ENCODE measurements at places on chromosomes 2 and 18.
A peak's percentile ranks its signal among the peaks of the same experiment; 100 is the strongest.

- no peak for DNase-seq
Measured at GRCh38 chr2:11559066-11559785, 25.4 kb downstream of the GREB1 start.

DNA sequence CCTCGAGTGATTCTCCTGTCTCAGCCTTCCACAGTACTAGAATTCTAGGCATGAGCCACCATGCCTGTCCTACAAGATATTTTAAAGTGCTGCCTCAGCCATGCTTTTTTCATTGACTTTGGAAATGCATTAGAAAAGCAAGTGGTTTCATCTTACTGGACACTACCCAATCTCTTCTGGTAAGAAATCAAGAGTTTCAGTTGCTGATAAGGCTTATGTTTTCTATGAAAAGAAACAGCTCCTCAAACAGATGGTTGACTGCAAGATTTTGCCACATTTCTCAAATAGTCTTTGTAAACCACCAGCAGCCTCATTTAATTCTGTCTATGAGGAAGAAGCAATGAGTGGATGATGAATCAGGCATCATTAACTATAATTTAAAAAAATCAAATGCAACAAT is 264.5 kb upstream of the LRP1B start:
- DNase-seq: no peak

GRCh38 chr18:49335677-49336076 is 124.8 kb downstream of the DYM start:
- no peak for DNase-seq

DNA sequence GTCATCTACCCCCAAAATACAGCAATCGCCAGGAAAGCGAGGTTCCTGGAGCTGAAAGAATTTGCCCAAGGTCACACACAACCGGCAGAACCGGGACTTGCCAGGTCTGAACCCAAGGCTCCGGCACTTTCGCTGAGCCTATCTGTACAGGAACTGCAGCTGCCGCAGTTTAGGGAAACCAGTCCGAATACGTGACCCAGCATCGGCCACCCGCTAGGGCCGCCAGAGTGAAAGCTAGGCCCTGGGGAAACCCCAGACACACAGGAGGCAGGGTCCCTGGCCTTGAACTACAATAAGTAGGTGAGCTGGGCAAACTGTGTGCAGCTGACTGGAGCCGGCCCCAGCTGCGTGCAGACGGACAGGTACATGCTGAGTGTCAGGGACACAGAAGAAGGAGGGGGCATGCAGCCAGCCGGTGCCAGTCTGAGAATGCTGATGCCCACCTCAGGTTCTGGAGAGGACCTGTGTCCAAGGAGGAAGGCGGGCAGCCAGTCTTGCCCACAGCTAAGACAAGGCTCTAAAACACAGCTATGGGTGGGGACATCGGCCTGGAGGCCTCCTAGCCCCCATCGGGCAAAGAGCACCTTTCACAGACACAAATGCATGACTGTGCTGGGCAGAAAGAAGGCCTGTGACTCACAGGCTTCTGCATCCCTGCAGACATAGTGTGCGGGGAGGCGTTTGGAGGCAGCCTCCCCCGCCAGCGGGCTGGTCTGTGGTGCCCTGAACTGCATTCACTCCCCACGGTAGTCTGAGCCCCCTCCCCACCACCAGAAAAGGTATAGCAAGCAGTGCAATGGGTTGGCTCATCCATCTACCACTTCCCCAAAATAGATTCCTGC is 107.4 kb upstream of the ID2 start:
- DNase-seq: no peak

- peak; percentile 4 for DNase-seq
Measured at GRCh38 chr2:58428096-58429013, 187.2 kb upstream of the FANCL start.

- DNase-seq: no peak
Measured at GRCh38 chr2:30971231-30972025, 164.2 kb upstream of the CAPN13 start.

DNA sequence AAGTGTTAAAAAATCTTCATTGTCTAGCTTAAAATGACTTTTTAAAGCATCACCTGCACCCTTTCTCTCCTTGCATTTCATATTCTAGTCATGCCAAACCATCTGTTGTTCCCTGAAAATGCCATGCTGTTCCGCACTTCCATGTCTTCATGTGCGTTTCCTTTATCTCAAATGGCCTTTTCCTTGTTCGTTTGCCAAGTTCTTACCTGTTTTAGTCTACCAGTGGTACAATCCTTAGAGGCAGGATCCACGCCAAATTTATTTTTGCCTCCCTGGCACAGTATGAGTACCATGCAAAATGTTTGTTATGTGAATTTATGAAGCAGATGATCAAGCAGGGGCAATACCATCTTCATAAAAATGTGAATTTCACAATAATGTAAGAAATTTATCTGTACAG is 37.0 kb downstream of the TMEFF2 start:
- no peak for DNase-seq

- DNase-seq: peak; percentile 38
Measured at GRCh38 chr2:56465491-56465890, 281.7 kb downstream of the CCDC85A start.

DNA sequence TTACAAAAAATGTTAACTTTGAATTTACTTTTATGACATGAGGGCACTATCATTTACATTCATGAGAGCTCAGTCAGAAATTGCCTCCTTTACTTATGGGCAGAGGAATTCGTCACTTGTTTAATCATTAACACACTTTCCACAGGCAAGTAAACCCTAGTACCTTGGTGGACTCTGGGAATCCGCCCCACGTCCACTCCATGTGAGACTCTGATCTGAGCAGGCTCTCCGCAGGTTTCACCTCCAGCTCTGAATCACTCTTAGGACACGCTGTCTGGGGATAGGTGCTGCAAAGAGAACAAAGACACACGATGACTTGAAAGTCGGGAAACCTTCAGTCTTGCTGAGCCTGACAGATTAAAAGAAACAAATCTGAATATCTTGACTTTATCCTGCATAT is 73.6 kb downstream of the LPIN2 start:
- no peak for DNase-seq

GRCh38 chr18:61679836-61680235 is 213.0 kb downstream of the RNF152 start:
- no peak for DNase-seq

GRCh38 chr2:133718688-133719201 is 150.5 kb upstream of the NCKAP5 start:
- DNase-seq: peak; percentile 72

- no peak for DNase-seq
Measured at GRCh38 chr2:201996006-201996405, 37.6 kb upstream of the FZD7 start.

DNA sequence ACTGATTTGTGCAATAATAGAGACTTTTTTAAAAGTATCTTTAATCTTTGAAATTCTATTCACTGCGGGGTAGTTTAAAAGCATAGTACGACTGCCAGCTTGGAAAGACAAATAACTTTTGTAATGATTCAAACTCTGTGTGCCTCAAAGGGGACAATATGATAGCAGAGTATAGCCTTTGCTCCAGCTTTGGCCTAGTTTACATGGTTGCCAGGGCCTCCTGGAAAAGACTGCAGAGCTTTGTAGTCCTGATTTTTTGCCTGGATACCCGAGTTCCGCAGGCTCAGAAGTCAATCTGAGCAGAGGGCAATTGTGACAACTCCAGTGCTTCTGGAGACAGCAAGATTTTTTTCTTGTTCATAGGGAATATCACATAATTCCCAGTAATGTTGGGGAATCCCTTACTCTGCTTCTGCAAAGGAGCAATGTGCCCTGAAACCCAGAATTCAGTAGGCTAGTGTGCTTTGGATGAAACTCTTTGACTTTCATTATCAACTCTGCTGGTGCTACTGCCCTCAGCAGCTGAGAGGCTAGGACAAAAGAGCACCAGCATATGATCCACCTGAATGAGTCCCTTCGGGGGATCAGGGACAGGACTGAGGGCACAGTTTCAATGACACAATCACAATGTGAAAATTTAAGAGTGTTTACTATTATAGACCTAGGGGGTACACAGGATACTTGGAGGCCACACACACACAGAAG is 768.1 kb downstream of the TMEM182 start:
- no peak for DNase-seq

DNA sequence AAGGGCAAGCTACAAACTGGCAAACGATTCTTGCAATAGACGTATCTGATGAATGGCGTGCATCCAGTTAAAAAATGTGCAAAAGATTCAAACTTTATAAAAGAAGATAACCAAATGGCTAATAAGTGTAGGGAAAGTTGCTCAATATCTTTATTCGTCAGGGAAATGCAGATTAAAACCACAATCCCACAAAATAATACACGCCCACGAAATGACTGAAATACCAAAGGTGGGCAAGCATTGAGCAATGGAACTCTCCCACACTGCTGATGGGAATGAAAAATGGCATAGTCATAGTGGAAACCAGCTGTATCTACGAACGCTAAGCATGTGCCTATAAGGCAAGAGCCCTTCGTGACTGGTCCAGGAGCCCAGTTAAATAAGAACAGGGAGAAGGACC is 168.6 kb upstream of the SIX2 start:
- DNase-seq: peak; percentile 99

GRCh38 chr2:234694244-234695013 is 197.5 kb upstream of the ARL4C start:
- DNase-seq: peak; percentile 84

DNA sequence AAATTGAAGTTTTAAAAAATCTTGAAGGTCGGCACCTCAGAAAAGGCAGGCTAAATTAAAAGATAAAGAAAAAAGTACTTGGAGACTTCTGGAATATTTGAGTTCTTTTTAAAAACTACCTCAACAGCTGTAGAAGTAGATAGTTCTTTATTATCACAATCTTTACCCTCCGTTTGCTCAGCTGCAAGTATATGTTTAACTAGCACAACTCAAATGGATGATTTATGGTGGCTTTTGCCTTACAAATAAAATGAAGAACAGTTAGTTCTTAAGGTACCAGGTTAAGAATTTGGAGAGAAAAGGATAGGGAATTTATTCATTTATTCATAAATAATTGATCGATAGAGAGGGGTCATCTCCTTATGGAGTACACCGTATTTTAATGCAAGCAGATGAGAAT is 237.6 kb upstream of the FOSL2 start:
- no peak for DNase-seq

DNA sequence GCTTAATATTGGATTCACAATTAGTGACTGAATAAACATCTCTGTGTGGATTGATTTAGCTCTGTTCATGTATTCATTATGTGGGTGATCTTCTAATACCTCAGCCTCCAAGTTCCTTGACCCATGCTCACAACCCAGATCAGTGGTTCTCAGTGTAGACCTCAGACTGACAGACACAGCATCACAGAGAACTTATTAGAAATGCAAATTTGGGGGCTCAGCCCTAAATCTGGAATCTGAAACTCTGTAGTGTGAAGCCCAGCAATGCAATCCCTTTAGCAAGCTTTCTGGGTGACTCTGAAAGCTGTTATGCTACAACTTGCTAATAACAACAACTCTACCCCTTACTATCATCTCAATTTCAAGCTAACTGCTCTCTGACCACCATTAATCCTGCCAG is 273.1 kb upstream of the FANCL start:
- DNase-seq: no peak

DNA sequence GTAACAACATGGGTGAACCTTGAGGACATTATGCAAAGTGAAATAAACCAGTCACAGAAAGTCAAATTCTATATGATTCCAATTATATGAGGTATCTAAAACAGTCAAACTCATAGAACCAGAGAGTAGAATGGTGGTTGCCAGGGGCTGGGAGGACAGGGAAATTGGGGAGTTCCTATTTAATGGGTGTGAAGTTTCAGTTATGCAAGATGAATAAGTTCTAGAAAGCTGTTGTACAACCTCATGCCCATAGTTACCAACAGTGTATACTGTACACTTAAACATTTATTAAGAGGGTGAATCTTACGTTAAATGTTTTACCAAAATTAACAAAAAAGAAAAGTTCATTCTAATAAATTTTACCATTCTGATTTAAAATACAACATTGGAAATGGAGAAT is 92.7 kb upstream of the WDSUB1 start:
- no peak for DNase-seq

DNA sequence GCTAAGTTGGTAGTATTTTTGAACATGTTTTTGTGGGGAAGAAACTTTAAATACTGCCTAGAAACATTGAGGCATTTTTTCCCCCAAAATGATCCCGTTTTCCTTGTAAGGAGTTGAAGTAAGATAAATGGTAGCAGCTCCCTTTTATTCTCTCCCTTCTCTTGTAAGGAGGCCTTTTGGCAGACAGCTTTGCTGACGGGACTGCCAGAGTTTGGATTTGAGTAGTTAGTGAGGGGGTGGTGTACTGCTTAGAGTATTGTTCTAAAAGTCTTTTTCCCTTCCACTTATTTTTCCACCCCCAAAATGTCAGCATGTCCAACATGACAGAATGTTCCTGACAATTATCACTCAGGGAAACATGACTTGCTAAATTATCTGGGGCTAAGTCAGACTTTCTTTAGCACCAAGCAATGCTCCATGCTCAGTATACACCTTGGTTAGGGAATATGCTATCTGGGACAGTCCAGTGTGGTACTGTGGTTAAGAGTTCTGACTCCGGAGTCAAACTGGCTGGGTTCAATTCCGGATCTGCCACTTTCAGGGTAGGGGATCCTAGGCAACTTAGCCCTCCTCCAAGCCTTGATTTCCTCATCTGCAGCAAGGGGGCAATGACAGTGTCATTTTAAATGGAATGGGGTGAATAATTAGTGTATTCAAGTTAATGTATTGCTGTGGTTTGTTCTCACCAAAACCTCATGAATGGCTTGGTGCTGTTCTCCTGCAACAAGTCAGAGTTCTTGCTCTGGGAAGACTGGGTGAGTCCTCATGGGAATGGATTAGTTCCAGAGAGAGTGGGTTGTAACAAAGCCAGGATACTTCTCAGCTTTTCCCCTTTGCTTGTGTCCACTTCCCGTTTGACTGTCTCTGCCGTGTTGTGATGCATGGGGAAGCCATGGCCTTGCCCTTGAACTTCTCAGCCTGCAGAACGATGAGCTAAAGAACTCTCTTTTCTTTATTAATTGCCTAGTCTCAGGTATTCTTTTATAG is 116.2 kb downstream of the TANC1 start:
- DNase-seq: no peak

- no peak for DNase-seq
Measured at GRCh38 chr18:28287146-28287545, 110.2 kb upstream of the CDH2 start.

DNA sequence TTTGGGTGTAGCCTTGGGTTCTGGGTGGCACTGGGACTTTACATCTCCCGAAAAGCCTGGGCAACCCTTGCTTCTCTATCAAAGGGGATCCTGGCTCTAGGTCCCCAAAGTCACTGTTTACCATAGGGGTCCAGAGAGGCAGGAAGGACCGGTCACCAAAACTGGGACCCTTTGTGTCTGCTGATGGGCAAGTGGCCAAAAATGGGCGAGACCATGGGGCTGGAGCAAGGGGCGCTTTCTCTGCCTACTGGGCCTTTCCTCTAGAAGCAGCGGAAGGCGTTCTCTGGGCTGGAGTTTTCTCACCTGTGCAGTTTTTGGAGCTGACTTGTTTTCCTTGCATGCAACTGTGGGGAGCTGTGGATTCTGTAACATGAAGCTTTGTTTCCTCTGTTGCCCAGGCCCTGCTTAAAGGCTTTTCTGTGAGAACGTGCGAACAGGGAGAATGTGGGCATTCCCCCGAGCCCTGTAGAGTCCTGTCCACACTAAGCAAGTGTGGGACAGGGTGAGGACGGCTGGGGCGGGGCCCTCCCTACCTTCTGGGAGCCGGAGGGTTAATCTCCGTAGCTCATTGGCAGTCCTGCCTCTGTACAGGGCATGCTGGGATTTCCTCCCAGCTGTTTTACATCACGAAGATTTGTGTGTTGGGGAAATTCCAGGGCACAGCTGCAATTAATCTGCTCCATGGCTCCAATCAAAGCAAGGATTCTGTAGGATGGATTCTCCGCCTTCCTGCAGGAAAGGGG is 50.2 kb downstream of the TGOLN2 start:
- DNase-seq: peak; percentile 88

- DNase-seq: no peak
Measured at GRCh38 chr2:154698721-154699574, 453 bp downstream of the KCNJ3 start.

GRCh38 chr2:128563348-128563687 is 244.7 kb upstream of the HS6ST1 start:
- no peak for DNase-seq
